Activated naive CD4-positive, alpha-beta T cell treated with anti-CD3 and anti-CD28 coated beads, Interleukin-2, amount 50 U/mL, for 72 hours (primary cell): ENCODE measurements at places on chromosomes 1 and 21.

- DNase-seq: no peak
These were observed 31.8 kb downstream of the KCNK2 start for GRCh38 chr1:215114154-215114933.

GRCh38 chr1:27135541-27136235 is 19.2 kb downstream of the SLC9A1 start:
- DNase-seq: no peak

- DNase-seq: no peak
These were observed 109.6 kb downstream of the AKT3 start for GRCh38 chr1:243740255-243740999.

- DNase-seq: no peak
These were observed 5.9 kb upstream of the DHX9 start for GRCh38 chr1:182833271-182833670.

GRCh38 chr1:23524716-23525401 is 6.2 kb downstream of the E2F2 start:
- no peak for DNase-seq

DNA sequence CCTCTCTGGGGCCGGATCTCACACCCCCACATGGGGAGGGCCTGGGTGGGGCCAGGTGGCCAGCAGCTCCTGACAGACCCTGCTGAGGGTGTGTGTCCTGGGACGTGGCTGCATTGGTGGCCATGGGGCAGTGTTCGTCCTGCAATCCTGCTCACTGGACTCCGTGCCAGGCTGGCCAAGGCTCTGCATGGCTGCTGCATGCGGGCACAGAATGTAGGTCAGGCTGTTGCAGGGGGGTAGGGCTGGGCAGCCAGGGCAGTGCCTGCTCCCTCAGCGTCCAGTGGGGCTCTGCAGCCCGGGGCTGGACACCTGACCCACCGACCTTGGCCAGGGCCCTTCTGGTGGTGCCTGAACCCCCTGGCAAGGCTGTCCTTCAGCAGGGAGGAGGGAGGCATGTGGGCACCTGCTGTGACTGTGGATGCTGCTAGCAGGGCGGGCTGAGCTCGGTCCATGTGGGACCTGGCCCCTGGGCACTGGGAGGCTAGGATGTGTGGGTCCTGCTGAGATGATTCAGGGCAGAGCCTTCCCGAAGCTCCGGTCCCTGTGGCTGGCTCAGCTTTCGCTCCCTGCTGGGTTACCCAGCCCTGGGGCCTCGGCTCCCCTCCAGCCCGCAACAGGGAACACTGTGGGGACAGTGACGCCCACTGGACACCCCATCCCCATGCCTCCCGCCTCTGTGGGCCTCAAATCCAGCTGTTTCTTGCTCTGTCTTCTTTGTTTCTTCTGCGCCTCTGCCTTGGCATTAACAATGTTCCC is 14.9 kb upstream of the PLCH2 start:
- no peak for DNase-seq

DNA sequence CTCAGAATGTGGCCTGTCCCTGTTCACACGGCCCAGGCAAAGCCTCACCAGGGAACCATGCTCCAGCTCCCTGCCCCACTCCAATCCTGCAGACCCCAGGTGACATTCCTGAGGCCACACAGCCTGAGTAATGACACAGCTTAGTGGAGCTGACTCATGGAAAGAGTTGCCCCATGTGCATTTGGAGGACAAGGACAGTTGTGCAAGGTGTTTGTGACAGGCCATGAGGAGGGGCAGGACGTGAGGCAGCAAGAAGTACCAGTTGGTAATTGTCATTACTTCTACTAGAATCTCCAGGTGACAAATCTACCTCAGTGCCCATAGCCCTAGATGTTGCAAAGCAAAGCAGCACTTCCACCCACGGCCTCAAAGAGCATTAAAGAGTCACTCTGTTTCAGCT is 15.2 kb downstream of the PRR9 start:
- DNase-seq: no peak

GRCh38 chr21:35512346-35512745 is 463.2 kb upstream of the RUNX1 start:
- no peak for DNase-seq

- no peak for DNase-seq
These were observed 506 bp downstream of the SSX2IP start for GRCh38 chr1:84689514-84690396.

DNA sequence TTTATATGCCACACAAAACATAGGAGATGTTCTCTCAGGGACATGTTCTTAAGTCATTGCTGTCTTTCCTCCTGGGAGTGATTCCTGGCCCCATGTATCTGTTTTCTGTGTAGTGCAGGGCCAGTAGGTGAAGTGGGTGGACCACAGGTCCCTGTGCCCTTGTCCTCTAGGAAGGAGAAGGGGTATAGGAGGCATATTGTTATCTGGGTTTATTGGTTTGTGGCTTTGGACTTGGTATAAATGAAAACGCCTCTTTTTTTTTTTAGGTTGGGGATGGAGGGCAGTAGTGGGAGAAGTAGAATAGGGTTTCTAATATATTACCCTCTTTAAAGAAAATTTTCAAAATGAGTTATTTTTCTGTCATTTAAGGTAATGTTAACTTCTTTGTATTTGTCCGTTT is 29.4 kb downstream of the DYRK1A start:
- no peak for DNase-seq
